GDM1 (cell line): ENCODE measurements at places on chromosomes 2 and 18.

DNA sequence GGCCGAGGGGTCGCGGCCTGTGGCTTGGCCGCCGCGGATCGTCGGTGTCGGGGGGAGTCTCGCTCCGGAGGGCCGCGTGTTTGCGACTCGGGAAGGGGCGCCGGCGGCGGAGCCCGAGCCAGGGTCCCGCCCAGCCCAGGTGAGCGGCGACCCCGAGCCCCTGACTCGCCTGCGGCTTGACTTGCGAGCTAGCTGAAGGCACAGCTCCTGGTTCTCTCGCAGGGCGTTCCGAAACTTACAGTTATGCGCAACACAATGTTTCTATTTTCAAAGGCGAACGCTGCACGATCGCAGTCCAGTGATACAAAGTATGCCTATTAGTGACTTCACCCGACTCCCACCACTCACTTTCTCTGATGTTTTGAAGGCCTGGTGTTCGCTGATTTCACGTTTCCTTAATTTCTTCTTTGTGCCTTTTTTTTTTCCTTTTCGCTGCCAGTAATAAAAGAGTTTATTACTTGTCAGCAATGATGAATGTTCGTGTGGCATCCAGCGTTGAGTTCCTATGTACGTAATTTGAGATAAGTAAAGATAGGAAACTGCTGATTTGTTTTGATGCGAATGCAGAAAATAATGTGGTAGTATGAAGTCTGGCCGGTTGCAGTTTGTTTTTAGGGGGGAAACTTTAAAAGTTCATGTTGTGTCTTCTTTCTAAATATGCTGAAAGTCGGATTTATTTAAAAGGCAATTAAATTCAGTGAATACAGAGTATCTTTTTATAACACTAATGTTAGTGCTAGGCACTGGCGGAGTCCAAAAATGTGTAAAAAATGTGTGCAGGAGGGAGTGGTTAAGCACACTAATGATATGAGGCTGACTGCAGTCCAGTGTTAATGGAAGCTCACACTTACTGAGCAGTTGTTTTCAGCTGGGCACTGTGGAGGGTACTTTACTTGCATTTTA is 706 bp downstream of the UBXN2A start:
- DNase-seq: peak; percentile 56

GRCh38 chr2:215933151-215933550 is 80.2 kb downstream of the MREG start:
- DNase-seq: no peak

- no peak for DNase-seq
These were observed 46.4 kb upstream of the SELENOI start for GRCh38 chr2:26299471-26300101.

GRCh38 chr2:46164529-46165301 is 132.5 kb upstream of the EPAS1 start:
- no peak for DNase-seq

GRCh38 chr2:84874381-84875212 is 6.3 kb downstream of the TRABD2A start:
- no peak for DNase-seq

GRCh38 chr2:10022041-10022421 is 21.3 kb upstream of the KLF11 start:
- no peak for DNase-seq

- DNase-seq: no peak
These were observed 189.6 kb upstream of the SIX3 start for GRCh38 chr2:44751754-44752479.

- no peak for DNase-seq
These were observed 2.2 kb downstream of the ONECUT2 start for GRCh38 chr18:57437402-57437765.

DNA sequence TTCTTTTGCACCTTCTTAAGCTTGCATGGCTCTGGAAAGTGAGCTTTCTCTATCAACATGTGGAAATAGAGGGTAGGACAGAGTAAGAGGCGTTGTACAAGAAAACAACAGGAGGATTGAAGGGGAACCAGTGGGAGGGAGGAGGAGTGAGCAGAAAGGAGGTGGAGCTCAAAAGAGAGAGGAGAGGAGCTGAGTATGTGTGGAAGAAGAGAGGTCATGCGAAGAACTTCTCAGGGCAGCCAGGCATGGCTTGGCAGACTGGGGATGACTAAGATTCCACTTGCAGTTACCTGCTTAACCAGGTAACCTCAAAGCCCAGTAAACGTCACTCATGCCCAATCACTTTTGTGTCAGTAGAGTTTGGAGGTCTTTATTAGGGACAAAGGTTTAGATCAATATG is 105.1 kb downstream of the BCL2L11 start:
- no peak for DNase-seq

GRCh38 chr2:55033076-55033742 is 17.0 kb downstream of the RTN4 start:
- peak; percentile 48 for DNase-seq

DNA sequence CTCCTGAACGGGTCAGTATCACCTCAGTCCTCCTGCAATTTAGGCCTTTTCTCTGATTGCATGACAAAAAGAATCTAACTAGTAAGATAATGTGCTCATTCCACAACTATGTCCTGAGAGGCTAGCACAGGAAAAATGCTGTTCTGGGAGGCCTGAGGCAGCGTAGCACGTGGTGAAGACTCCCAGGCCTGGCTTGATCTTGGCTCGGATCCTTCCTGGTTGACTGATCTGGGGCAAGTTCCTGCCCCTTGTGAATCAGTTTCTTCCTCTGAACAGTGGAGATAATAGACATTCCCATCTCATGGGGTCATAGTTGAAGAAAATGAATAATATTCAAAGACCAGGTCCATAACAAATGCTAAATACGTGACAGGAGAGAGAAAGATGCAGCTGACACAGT is 12.3 kb downstream of the FBLN7 start:
- DNase-seq: no peak

GRCh38 chr2:196463706-196464105 is 175.8 kb upstream of the CCDC150 start:
- no peak for DNase-seq

- no peak for DNase-seq
These were observed 4.2 kb downstream of the PLEKHA3 start for GRCh38 chr2:178484245-178485041.
